Stimulated activated CD4-positive, alpha-beta T cell treated with anti-CD3 and anti-CD28 coated beads, Interleukin-12 subunit alpha, Interleukin-12 subunit beta, amount 100 ng/mL, for 24 hours (primary cell): ENCODE measurements at places on chromosomes 2 and 18.

GRCh38 chr18:73677450-73677849, 470.2 kb downstream of the FBXO15 start:
- no peak for DNase-seq

- DNase-seq, result no peak
Measured at GRCh38 chr2:105403241-105403782, 4.5 kb upstream of the FHL2 start.

GRCh38 chr18:9334973-9335696, 562 bp downstream of the TWSG1 start:
- DNase-seq, result no peak

DNA sequence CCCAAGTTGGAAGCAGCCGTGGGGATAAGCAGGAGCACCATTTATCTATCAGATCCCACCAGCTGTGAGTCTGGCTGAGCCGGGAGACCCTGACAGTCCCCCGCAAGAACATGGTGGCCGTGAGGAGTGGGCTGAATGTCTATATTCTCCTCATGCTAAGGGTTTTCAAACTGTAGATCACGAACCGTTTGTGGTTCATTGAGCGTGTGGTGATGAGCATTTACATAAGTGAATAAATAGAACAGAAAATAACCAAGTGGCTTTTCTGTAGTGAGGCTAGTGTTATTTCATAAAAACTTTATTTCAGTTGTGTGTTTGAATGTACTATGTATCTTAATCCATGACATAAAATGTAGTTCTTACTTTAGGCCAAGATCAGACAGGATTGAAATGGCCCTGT, 190.2 kb upstream of the APCDD1 start:
- no peak for DNase-seq

- no peak for DNase-seq
Measured at GRCh38 chr2:34037157-34037556, 438.1 kb upstream of the FAM98A start.

GRCh38 chr18:38067086-38067485, 501.5 kb upstream of the CELF4 start:
- no peak for DNase-seq

- no peak for DNase-seq
Measured at GRCh38 chr18:45652303-45653080, 37.2 kb downstream of the SLC14A2 start.

GRCh38 chr18:38557006-38557405, 991.4 kb upstream of the CELF4 start:
- DNase-seq, result no peak

DNA sequence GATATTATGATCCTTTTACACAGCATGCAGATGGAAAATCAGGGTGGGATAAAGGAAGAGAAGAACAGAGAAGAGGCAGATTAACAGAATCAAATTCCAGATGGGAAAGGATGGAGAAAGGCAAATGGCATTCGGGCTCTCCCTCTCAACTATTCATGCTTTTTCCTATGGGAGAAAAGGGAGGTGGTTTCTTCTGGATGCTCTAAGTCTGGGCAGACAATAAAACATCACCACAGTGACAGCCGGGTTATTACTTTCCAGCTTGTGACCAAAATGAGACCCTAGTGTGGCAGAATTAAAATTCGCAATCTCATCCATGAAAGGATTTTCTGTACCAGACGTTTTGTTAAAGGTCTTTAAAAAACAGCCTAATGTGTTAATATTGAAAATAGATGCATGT, 440.7 kb downstream of the RND3 start:
- no peak for DNase-seq

GRCh38 chr2:10533811-10534321, 85.7 kb upstream of the ODC1 start:
- DNase-seq, result no peak

DNA sequence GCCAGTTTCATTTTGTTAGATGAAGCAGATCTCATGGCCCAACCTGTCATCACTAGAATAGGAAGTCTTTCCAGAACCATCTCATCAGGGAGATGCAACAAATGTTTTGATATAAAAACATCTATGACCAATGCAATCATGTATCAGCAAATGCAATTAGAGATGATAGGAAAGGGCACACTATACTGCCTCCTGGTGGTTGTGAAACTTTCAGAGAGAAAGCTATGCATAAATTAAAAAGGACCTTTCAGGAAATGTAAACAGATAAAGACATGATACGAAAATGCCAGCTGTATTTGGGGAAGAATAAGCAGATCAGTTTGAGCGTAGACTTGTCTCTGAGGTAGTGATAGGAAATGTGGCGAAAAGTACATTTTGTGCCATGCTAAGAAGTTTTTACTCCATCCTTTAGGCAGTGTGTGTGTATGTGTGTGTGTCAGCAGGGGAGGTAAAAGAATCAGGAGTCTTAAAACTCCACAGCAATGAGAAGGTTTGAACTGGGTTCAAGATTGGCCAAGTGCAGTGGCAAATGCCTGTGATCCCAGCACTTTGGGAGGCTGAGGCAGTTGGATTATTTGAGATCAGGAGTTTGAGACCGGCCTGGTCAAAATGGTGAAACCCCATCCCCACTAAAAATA, 479.3 kb downstream of the CPS1 start:
- DNase-seq, result no peak

GRCh38 chr2:165691615-165692014, 102.4 kb downstream of the GALNT3 start:
- no peak for DNase-seq

DNA sequence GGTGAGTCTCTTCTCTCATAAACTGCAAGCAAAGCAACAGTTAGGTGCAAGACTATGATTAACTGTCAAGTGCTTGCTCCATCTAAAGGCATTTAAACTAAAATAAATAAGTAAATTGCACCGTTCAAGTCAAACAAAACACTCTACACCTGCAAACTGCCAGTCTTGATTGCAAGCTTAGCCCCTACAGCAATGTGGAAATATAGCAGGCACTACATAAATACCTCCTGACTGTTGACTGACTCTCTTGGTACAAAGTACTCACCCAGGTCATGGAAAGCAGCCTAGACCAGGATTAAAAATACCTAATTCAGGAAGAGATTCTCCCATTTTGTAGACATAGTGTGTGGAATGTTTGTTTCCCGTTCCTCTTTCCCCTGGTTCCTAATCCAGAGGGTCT, 176.6 kb upstream of the KLHL29 start:
- no peak for DNase-seq

GRCh38 chr2:25112113-25112512, 56.3 kb downstream of the POMC start:
- no peak for DNase-seq

DNA sequence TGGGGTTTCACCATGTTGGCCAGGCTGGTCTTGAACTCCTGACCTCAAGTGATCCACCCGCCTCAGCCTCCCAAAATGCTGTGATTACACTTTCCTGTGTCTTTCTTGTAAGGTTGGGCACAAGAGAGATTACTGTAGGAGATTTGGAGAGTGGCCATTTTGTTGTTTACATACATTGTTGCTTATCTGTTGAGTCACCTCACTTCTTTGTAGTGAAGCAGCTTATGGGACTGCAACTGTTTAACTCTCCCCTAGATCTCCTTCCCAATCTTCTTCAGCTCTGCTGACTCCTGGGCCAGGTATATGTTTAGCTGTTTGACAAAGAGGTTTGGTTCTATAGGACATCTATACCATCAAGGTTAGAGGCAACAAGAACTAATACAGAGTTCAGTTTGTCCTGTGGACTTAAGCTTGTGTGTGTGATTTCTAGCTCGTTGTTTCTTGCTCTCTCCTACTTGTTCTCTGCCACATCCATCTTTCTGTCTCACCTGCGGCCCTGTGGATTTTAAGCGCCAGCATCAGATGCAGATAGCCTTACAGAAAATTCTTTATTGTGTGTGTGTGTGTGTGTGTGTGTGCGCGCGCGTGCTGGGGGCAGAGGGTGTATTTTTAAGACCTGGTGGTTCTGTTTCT, 95.4 kb downstream of the HAUS1 start:
- DNase-seq, result no peak

DNA sequence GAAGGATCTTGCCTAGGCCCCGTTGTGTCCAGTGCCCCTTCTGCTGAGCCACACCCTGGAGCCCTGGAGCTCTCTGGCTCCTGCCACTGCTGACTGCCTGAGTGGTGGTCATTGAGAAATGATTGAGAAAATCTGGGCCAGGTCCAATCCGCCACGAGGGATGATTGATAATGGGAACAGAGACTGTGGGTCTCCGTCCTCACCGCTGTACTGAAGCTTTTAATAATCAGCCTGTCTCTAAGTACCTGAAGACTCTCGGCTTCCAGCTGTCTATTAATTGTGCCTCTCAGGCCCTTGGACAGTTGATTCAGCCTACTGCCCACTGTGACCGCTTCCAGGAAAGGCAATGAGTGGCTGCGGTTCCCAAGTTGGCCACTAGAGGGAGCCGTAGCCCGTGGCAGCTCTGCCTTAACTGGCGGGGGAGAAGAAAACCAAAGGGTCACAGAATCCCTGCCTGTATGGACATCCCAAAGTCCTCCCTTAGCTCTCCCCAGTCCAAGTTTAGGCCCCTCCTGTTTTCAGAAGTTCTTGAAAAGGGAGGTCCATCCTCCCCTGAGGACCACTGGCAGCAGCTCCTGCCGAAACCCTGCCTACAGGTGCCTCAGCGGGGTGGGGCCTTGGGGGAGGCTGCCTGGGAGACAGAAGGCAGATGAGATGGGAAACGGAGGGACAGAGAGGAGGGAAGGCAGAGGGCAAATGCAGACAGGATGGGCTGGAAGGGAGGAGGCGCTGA, 213.6 kb downstream of the TNS1 start:
- peak; percentile 76 for DNase-seq

DNA sequence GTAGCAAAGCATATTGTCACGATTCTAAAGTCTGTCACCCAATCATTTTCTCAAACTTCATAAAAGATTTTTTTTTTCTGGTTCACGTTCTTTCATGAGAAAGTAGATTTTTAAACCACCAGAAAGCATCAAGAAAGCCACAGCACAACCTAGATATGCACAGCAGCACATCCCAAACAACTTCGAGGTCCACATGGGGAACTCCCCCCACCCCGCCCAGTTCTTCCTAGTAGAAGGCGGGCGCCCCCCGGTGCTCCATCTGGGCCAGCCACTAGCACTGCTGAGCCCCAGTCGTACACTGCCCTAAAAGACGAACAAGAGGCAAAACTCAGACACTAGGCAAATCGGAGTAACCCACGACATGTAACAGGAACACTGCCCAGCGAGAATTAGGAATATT, 15.5 kb downstream of the HDLBP start:
- DNase-seq, result no peak

- no peak for DNase-seq
Measured at GRCh38 chr2:160747501-160748170, 254.0 kb upstream of the RBMS1 start.

GRCh38 chr18:37551846-37552245, 13.8 kb downstream of the CELF4 start:
- no peak for DNase-seq

DNA sequence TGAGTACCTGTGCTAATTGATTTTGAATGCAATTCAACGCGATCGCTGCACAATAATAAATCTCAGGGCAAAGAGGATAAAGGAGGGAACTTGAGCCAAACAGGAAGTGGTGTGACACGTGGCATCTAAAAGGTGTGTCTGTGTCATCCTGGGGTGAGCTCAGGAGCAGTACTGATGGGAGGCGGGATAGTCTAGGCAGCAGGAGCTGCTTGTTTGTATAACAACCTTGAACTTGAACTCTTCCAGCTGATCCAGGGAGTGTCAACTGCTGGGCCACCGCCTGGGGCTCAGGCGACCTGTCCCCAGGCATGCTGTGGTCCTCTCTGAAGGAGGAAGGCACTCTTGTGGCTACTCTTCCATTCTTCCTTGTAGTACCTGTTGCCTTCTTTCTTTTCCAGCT, 61.2 kb downstream of the BOD1L2 start:
- no peak for DNase-seq

DNA sequence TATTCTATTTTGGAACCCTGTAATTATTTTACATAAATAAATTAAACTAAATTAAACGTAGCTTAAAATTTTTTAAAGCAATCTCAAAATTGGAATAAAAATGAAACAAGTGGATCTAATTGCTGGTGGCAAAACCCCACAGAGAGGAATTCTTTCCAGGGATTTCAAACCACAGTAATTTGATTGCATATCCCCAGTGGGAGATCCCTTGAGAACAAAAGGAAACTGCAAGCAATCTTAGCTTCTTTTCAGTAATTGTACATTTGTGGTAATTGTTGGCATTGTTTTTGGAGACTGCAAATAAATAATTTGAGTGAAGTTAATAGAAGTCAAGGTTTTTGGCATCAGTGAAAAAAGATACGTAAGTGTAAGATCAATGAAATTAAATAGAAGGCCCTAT, 58.7 kb upstream of the MYCN start:
- DNase-seq, result no peak

GRCh38 chr2:12607971-12608370, 108.8 kb upstream of the TRIB2 start:
- no peak for DNase-seq

DNA sequence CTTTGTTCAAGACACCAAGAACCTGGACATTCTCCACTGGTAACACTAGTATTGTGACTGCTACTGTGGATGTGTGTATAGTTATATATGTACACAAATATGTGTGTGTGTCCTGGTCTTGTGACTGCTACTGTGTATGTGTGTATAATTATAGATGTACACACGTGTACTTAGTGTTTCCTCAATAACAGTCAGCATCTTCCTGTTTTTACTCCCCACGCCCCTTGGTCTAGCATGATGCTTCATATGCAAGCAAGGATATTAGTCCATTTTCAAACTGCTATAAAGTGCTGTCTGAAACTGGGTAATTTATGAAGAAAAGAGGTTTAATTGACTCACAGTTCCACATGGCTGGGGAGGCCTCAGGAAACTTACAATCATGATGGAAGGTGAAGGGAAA, 802.7 kb downstream of the RNF144A start:
- no peak for DNase-seq

DNA sequence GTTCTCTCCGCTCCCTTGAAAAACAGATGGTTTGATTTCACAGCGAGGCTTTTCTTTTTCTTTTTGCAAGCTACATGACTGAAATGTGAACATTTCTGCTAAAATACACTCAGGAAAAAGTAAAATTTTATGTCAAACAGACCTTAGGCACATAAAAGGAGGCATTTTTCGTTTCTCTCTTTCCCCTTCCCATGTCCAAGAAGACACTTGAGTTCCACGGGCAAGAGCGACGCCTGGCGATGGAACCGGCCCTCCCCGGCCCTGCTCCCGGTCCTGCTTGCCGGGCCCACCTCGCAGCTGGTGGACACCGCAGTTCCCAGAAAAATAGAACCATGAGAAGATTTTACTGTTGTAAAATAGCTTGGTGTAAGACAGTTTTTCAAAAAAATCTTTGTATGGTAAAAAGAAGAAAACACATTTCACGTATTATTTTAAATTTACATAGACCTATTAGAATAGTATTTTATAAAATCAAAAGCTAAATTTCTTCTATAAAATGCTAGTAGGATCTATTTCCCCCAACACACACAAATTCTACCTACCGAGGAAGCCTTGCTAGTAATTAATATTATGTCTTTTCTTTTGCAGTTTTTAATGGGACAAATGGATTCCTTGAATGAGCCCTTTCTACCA, 2.3 kb upstream of the ALKAL2 start:
- DNase-seq, result peak; percentile 41

GRCh38 chr2:136133176-136133575, 15.2 kb upstream of the CXCR4 start:
- DNase-seq, result no peak

GRCh38 chr18:57655740-57656139, 34.1 kb upstream of the NARS1 start:
- DNase-seq, result no peak

GRCh38 chr2:151973013-151973900, 125.6 kb downstream of the CACNB4 start:
- no peak for DNase-seq

- DNase-seq, result no peak
Measured at GRCh38 chr2:26618611-26619010, 22.6 kb downstream of the CIB4 start.

GRCh38 chr2:229586012-229586411, 128.3 kb downstream of the DNER start:
- DNase-seq, result no peak

- no peak for DNase-seq
Measured at GRCh38 chr18:42305869-42306593, 351.0 kb downstream of the PIK3C3 start.
